SK-N-DZ (cell line): ENCODE measurements at places on chromosomes 3 and 15.
A peak's percentile ranks its signal among the peaks of the same experiment; 100 is the strongest.

DNA sequence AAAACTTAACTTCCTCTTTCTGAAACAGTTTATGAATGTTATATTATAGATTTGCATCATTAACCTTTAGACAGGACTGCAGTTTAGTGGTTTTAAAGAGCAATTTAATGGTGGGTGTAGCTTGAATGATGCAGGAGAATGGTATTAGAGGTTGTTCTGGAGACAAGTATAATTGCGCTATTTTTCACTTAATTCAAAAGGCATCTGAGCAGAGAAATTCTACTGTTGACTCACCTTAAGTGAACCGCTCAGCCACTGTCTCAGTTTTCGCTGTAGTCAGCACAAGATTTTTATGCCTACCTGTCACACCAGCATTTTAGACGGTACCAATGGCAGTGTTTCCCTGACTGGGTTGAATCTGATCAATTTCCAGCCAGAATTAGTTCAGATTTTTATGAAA lies 348.8 kb upstream of the DCBLD2 start:
- no peak for DNase-seq

DNA sequence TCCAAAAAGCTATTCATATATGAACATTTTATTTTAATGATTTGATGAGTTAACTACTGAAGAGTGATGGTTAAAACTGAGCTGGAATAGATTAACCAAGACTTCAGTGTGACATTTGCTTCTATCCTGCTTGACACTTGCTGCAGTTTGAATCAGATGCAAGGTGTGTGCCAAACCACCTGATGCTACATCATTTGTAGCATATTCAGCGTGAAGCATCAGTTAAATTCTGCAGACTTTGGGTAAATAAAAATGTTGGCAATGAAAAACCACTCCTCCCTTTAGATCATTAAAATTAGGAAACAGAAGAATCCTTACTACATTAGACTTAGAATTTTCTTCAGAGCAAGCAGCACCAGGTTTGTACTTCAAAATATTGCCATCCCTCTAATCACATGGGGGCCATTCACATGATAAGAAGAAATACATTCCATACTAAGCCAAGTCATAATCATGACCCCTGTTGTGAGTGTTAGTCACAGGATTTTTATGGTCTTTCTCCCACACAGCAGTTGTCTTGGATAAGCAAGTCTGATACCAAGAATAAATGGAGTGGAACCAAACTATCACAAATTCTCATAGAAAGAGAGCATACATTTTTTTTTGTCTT lies 160.7 kb upstream of the TNIK start:
- no peak for DNase-seq

GRCh38 chr3:2061360-2061759 lies 37.3 kb upstream of the CNTN4 start:
- DNase-seq, result no peak

GRCh38 chr3:195806916-195807231 lies 4.9 kb downstream of the MUC4 start:
- DNase-seq, result no peak

DNA sequence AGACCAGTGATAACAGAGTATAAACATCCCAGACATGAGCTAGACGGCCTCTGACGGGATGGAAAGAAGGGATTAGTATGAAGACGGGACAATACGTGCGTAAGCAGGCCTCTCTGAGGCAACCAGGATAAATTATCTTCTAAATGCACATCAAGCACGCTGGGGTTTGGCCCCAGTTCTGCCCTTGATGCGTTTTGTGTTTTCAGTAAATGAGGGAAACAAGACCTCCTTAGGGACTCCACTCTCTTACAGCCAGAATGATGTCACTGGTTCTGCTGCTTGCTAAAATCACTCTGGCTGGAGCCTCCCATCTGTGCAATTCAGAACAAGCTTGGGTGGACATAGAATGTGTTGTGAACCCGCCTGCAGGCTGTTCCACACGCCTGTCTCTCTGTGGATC lies 156.0 kb upstream of the MCTP2 start:
- no peak for DNase-seq

GRCh38 chr15:79948095-79948695 lies 22.8 kb downstream of the BCL2A1 start:
- no peak for DNase-seq

GRCh38 chr15:62752657-62753517 lies 289.7 kb upstream of the TPM1 start:
- no peak for DNase-seq

DNA sequence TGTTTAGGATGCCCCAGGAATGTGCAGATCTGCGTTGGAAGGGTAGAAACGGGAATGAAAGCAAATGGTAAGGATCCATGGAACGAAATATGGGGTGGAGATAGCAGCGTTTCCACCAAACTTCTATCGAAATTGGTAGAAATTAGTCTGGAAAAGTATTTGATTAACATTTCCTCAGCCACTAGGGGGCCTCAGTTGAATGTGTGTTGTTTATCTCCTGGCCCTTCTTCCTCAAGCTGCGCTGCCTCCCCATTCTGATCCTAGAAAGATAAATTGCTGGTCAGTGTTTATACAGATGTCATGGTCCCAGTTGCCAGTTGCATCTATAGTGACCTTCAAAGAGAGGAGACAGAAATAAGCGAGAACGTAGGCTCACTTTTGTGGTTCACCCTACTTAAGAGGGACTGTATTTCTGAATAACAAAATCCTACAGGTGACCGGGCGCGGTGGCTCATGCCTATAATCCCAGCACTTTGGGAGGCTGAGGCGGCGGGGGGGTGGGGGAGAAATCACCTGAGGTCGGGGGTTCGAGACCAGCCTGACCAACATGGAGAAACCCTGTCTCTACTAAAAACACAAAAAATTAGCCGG lies 457.1 kb downstream of the SQOR start:
- peak; percentile 76 for DNase-seq

GRCh38 chr3:144028798-144029411 lies 57.3 kb downstream of the DIPK2A start:
- DNase-seq, result no peak

DNA sequence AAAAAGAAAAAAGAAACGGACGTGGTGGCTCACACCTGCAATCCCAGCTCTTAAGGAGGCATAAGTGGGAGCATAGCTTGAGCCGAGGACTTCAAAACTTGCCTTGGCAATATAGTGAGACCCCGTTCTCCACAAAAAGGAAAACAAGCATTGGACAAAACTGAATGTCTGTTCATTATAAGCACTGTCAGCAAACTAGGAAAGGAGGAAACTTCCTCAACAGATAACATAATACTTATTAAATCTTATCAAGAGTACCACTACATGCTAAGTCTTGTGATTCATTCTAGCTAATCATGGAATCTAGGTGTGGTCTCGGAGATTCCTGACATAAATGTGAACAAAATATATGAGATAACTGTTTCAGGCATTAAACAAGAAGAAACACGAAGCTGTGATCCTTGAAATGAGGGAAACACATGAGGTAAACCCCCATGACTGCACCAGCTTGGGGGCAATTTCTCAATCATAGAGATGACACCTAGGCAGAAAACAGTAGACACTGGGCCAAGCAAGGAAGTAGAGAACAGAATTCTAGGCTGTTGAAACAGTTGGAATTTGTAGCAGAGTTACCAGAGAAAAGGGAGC lies 33.3 kb downstream of the TRPM7 start:
- no peak for DNase-seq

GRCh38 chr3:73611176-73611575 lies 13.6 kb downstream of the PDZRN3 start:
- DNase-seq, result no peak

GRCh38 chr3:118974356-118975097 lies 60.1 kb downstream of the IGSF11 start:
- peak; percentile 44 for DNase-seq

DNA sequence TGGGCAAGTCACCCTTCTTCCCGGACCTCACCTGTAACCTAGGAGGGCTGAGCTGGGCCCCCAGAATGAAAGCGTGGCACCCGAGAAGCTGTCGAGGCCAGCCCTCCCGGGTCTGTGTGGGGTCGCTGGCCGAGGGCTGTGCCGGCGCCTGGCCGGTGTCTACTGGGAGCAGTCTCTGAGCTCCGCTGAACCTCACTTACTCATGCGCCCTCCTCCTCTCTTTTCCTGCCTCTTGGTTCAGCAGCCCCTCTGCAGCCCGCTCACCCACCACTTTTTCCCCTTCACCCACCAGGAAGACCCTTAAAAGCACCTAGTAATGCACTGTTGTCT lies 419 bp downstream of the HYKK start:
- DNase-seq, result peak; percentile 34

GRCh38 chr3:66922058-66922457 lies 76.0 kb upstream of the KBTBD8 start:
- no peak for DNase-seq
